ENCODE measurements at places on chromosomes 4 and X.
A peak's percentile ranks its signal among the peaks of the same experiment; 100 is the strongest.

- peak; percentile 68 for DNase-seq
Observed at GRCh38 chr4:85798012-85798770, 323.2 kb downstream of the ARHGAP24 start.

DNA sequence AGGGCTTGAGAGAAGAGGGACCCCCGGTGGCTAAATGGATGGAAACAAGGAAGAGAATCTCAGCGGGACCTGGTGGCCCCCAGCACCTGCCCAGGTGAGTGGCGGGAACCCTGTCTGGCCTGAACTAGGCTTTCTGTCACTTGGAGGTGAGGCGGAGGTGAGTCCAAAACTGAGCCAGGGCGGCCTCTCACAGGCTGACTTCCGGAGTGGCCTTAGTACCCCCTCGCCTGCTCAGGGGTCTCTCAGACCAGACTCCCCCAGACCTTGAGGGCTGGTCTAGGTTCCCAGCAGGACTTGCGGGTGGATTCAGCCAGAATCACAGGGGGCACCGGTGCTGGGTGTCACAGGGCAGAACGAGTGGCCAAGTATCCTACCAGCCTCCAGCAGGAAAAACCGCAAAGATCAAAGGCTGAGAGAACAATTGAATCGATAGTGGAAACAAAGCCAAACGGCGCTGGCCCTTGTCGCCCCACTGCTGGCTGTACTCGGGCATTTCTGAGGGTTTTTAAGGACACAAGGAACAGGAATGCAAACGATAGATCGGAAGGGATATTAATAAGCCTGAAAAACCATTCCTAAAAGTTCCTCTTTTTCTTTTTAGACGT is 67.8 kb downstream of the WFS1 start:
- DNase-seq, result no peak

GRCh38 chr4:81723019-81723884 is 251.5 kb upstream of the RASGEF1B start:
- no peak for DNase-seq

- DNase-seq, result no peak
Observed at GRCh38 chrX:29922607-29923006, 292.8 kb upstream of the MAGEB2 start.

- peak; percentile 1 for DNase-seq
Observed at GRCh38 chr4:186190581-186191199, 677 bp upstream of the CYP4V2 start.

Data from fibroblast of upper back skin (primary cell).